Left lung (tissue), 14 donors: ENCODE measurements at places on chromosomes 12 and 14. TPM values are rescaled to one million over a fixed set of nuclear protein-coding genes. Genes with fewer than 3 reads are reported as not detected.

Gene REP15
- 3.6 TPM for total RNA-seq

GRCh38 chr12:55845785-55846496, 3.2 kb upstream of the MMP19 start:
- DNase-seq: no peak

DNA sequence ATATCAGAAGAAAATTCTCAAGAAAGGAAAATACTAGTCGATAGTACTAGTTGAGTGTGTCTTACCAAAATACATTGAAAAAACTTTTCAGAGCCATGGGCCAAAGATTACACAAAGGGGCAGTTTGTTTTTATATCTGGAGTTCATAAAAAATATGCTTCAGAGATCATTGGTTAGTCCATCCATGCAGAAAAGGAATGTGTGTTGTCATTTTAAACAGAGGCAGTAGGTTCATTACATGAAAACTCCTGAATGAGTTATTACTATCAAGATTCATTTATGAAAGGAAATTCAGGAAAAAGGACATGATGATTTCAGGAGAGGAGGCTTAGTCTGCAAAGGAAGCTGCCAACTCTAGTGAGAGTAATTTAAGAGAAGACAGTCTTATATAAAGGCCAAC, 354.8 kb downstream of the AEBP2 start:
- DNase-seq: no peak

Gene TAS2R8
- total RNA-seq: not detected

Gene ISM2
- not detected for total RNA-seq

Gene FOXN4
- not detected for total RNA-seq
